Activated T-helper 1 cell treated with Interleukin-2 at 50 U/mL for 16 hours (primary cell): ENCODE measurements at places on chromosomes 12 and 14.

DNA sequence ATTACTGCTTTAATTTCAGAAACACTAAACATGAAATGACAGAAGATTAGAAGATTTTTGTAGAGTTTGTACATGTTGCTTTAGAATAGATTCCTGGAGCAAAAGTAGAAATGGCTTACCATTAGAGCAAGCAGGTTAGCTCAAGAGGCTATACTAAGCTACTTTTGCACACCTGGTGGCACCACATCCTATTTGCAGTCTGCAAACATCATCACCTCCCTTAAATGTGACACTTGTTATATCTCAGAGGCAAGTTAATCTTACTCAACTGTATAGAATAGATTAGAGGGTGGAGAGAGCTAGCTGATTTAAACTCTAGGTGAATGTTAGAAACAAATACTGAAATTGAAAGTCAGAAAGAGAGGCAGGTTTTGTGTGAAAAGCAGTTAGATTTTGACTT lies 30.7 kb upstream of the OR4E1 start:
- DNase-seq = no peak

GRCh38 chr12:23810329-23810902 lies 139.1 kb downstream of the SOX5 start:
- DNase-seq = no peak

- no peak for DNase-seq
Observed at GRCh38 chr12:87921621-87922020, 107.6 kb downstream of the C12orf50 start.

DNA sequence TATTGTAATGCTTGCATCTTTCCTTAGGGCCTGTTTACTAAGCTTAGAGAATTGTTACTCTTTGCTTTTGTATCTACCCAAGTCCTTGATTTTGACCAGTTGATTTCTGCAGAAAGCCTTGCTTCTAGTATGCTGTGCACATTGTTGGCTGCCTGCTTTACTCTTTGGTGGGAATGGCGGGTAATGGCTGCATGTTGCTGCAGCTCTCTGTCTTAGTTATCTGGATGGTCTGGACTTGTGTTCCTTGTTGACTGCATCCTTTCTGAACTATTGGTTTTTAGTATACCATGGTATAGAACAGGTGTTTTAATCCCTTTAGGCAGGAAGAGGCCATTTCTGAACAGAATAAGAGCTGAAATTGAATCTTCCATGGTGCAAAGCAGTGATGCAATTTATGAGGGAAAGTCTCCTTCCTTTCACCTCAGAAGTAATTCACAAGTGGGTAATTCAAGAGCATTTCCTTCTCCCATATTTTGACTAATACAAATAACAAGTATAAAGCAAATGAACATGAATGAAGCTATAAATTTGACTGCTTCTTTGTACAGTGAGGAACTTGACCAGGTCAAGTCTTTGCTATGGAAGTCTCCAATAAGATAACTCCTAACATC lies 466.4 kb downstream of the NPAS3 start:
- no peak for DNase-seq

DNA sequence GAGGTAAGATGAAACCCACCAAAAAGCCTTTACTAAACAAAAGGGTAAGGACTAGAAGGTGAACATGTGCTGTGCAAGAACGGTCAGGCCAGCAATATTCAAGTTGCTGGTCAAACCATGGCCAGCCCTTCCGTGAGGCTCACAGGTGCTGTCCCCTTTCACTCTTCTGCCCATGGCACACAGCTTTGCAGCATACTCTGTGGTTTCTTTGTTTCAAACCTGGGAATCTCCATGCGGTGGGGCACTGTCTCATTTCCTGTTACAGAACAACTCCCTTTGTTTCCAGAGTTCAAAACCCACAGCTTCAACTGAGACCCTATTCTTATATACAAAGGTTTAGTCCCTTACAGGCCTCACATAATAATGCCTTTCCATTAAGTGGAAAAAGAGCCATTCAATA lies 1.7 kb upstream of the OVCH1 start:
- DNase-seq = no peak

DNA sequence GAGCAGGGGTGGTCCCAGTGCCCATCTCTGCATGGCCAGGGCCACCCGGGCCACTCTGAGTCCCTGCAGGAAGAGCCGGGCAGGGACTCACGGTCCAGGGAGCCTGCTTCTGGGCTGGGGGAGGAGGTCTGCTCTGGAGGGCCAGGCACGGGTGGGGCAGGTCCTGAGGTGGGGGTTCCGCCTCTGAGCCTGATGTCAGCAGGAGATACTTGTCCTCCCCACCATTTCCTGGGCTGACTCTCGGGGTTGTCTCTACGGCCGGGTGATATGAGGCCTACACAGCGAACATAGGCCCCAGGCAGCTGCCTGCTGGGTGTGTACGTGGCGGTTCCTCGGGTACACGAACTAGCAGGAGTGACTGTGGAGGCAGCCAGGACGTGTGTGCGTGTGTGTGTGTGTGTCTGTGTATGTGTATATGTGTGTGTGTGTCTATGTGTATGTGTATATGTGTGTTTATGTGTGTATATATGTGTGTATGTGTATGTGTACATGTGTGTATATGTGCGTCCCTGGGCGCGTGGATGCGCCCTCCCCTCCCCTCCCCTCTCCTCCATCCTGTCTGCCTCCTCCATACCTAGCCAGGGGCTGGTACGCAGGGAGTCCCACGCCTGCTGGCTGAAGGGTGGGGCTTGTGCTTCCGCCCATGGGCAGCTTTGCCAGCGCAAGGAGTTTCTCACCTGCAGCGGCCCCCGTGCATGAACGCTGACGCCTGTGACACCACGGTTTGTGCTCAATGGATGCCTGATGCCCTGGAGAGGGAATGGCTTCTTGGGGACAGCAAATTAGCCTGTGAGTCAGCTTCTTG lies 30.4 kb upstream of the TRAF3 start:
- DNase-seq = no peak
